ENCODE measurements at places on chromosomes 3 and 15.

DNA sequence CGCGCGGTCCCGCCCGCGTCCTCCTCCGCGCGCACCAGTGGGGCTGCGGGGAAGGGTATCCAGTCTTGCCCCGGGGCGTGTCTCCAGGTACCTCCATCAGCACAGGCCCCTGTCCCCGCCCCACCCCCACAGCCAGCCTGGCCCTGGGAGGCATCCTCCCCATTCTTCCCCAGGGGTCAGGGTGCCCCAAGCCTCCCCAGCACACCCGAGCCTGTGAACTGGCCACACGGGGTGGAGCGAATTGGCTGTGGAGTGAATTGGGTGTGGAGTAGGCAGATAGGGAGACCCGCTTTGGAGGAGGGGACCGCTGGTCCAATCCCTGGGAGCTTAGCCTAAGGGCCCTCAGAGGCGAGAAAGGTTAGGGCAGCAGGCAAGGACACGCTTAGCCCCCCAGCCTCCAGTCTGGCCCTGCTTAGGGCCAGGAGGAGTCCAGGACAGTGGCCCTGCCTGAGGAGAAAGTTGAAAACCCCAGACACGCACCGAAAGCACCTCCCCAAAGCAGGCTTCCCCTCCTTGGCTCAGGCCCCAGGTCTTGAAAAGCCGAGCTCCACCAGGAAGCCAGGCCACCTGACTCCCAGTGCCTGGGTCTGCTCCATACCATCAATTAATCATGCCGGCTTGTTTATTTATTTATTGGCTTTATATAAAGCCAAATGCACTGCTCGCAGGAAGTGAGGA is 107.7 kb upstream of the SLC6A11 start:
- no peak for DNase-seq

DNA sequence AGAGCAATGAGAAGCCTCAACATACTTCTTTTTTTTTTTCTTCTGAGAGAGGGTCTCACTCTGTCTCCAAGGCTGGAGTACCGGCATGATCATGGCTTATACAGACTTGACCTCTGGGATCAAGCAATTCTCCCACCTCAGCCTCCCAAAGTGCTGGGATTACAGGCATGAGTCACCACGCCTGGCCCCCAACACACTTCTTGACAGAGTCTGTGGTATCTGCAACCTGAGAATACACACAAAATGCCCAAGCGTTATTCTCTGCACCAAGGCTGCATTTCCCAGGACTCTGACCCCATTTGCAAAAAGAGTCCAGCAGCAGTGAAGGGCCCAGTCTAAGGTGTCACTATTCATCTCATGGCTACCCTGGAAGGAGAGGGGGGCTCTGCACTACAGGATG is 42.7 kb upstream of the BLM start:
- DNase-seq = no peak

- no peak for DNase-seq
Observed at GRCh38 chr15:75597667-75598341, 18.7 kb upstream of the PTPN9 start.

DNA sequence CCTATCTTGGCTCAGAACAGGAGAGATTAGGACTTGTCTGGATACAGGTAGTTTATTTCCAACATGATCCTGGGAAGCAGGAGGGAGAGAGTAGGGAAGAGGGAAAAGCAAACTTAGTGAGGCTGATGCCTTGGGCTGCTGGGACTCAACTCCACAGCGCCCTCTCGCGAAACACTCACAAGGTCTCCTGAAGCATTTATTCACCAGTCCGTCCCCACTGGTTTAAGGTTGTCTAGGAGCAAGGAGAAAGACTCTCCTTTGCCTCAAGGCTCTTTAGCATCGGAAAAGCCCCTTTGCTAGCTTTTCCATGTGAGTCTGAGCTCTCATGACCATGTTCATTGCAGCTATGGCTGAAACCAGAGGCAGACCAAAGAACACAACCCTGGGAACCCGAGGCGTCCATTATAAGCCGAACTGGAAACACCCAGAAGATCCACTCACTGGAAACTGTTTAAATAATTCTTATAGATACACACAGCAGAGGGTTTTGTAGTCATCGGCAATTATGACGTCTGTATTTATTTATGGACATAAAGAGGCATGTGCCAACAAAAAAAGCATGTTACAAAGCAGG is 244.5 kb downstream of the CD47 start:
- peak; percentile 7 for DNase-seq

GRCh38 chr3:190205739-190206138 is 85.0 kb upstream of the P3H2 start:
- no peak for DNase-seq

GRCh38 chr3:186283651-186284348 is 78.2 kb downstream of the DGKG start:
- no peak for DNase-seq

GRCh38 chr3:16789344-16790120 is 95.2 kb upstream of the PLCL2 start:
- DNase-seq = no peak

DNA sequence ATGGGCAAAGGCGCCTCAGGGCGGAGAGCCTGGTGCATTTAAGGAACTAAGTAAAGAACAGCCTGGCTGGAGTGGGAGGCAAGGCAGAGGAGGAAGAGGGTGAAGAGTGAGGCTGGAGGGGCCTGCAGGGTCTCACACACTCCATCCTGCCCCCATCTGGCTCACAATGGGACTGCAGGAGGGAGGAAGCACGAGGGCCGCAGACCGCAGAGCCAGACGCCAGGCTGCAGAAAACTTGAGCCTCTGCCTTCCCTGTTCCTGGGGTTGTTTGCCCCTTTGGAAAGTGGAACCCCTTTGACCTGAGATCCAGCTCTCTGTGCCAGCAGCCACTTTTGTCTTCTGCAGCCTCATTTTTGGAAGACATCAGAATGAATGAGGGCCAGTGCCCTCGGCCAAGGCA is 138.0 kb downstream of the SRGAP3 start:
- no peak for DNase-seq

- DNase-seq = no peak
Observed at GRCh38 chr3:64398006-64398405, 172.7 kb upstream of the PRICKLE2 start.

DNA sequence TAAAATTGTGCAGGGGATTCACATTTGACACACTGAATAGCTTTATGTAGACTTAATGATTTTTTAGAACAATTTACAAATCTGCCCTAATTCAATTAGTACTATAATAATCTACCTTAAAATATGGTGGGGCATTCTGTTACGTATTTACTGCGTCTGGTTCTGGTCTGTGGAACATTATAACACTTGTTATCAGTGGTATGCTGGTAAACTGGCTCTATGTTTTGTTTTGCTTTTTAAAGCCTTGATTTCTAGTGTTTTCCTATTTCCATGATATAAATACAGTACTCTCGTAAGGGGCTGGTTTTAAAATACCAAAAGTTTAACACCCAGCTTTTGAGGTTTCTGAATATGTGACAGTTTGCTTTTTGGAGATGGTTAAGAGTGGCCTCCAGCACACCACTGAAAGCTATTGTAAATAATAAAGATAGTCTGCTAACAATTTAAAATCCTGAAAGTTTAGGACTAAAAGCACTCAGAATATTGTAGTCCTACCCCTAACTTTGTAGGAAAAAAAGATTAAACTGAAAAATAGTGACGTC is 65.6 kb upstream of the CD47 start:
- no peak for DNase-seq

DNA sequence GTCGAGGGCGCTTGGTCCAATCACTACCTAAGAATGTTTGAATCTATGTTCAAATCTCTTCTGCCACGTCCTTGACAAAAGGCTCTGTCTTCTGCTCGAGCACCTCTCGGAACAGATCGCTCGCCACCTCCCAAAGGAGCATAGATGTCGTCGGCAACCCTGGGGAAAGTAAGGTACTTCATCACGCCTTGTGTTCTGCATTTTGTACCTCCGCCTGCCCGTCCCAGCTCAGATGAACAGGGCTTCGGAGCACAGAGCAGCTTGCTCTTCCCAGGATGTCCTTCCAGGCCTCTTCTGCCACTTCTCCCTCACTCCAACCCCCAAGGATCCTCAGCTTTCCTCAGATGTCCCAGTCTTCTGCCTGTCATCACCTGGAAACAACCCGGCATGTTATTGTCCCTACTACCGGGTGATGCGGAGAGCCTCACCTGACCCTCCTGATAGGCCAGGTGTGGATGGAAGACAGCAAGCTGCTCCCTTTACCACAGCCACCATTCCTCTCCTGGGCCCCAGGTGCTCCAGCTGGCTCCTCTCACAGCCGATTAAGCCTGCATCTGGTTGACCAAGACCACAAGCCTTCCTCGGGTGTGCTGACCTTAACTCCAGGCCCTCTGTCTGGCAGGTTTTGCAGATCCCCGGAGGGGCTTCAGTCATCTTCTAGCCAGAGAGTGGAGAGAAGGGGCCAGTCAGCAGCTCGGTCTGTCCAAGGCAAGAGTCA is 270.5 kb downstream of the FAM43A start:
- DNase-seq = no peak

GRCh38 chr15:93929375-93930094 is 301.8 kb upstream of the MCTP2 start:
- peak; percentile 40 for DNase-seq

DNA sequence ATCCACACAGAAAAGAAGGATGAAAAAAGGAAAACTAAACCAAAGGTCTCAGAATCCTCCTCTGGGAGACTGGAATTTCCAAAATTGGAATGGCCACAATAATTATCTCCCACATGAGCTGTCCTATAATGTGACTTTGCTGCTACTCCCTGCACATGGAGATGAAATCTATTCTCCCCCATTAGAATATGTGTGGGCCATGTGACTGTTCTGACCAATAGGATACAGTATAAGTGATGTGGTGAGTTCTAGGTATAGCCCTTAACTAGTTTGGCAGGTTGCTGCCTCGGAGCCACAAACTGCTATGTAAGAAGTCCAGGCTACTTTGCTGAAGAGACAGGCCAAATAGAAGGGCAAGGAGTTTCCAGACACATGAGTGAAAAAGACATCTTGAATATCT is 5.2 kb downstream of the TRIM59 start:
- no peak for DNase-seq
